ENCODE measurements at places on chromosomes 2 and 18.

GRCh38 chr18:3598581-3598980 lies 148.6 kb downstream of the TGIF1 start:
- DNase-seq, result no peak

- DNase-seq, result no peak
These were observed 4.0 kb downstream of the GKN2 start for GRCh38 chr2:68948710-68949109.

- no peak for DNase-seq
These were observed 408.7 kb downstream of the PIK3C3 start for GRCh38 chr18:42363446-42364441.

- peak; percentile 29 for DNase-seq
These were observed 162.6 kb downstream of the PDE11A start for GRCh38 chr2:177909962-177910361.

DNA sequence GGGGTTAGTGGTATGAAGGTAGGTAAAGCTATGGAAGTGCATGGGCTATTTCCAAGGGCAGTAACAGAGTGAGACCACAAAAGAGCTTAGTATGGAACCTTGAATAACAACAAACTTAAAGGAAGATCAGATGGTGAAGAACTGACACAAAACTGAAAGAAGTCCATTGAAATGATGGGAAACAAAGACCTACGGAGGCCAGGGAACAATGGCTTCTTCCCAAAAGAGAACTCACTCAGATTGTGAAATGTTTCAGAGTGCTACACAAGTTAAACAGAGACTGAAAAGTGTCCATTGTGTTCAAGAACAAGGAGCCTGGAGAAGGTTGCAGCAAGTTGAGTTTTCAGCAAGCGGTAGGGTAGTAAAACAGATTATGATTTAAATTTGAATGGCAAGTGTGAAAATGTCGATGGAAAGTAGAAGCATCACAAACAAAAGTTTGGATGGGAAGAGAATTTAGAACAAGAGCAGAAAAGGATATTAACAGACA lies 700.0 kb upstream of the NXPH2 start:
- DNase-seq, result no peak

DNA sequence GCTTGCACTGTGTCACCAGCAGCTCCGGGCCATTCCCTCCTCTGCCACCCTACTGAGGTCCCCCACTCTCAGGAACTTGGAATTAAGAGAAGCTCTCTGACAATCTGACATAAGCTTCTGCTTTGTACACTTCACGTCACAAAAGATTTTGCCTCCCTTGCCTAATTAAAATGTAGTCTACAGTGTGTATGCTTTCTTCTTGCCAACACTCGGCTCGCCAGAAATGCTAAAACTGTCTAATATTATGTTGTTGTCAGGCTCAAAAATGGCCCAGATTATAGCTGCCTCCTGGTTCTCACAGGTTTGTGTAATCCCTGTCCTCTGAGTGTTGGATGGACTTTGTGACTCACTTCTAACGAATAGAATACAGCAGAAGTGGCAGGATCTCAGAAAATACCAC lies 474.7 kb downstream of the MBD2 start:
- no peak for DNase-seq

DNA sequence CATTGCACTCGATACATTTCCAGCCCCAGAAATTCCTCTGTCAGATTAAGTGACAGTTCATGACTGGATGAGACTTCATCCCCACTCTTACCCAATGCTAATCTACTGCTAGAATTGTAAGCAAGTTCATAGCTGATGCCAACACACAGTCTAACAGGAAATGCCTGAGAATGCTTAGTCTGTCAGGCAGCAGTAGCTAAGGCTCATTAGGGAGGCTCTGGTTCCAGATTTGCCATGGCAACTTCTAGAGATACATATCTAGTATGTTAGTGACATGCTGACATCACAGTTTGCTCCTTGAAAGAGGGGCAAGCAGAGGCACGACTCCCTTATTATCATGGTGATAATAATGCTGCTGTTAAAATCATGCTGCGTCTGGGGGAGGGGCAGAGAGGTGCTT lies 198.4 kb downstream of the RBM43 start:
- DNase-seq, result peak; percentile 52

- peak; percentile 84 for DNase-seq
These were observed 138.3 kb downstream of the FAM124B start for GRCh38 chr2:224263571-224264043.

DNA sequence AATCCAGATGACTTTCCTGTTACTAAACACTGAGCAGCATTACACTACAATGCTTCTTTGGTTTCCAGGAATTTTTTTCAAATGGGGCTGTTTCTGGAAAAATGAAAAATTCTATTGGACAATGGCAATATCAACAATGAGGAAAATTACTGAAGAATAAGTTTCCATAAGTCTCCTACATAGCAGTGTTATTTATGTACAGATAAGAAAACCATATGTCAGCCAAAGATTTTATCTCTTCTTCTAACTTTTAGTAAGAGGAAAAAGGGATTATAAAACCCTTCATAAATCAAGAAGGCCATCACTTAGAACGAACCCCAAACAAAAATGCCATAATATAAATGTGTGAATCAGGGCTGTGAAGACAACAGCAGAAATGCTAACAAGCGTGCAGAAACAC lies 31.6 kb upstream of the NOSTRIN start:
- peak; percentile 84 for DNase-seq

- peak; percentile 91 for DNase-seq
These were observed 64.7 kb upstream of the TLK1 start for GRCh38 chr2:171225302-171225980.

DNA sequence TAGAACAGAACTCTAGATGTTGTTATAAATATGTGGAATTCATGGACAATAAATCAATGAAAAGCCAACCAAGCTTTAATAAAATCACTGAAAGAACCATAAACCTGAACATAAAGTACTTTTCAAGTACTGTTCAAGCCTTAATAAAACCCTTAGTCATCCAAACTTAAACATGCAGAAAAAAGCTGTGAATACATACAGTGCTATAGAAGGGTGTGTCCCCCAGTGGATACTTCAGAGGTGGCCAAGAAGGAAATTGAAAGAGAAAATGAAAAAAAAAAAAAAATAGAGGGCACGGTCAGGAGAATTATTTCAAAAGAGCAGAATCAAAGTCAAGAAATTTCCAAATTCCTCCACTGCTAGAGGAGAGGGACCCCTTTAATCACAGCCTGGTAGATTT lies 141.1 kb downstream of the SP100 start:
- DNase-seq, result no peak

GRCh38 chr2:178105566-178105965 lies 6.7 kb upstream of the RBM45 start:
- DNase-seq, result no peak

DNA sequence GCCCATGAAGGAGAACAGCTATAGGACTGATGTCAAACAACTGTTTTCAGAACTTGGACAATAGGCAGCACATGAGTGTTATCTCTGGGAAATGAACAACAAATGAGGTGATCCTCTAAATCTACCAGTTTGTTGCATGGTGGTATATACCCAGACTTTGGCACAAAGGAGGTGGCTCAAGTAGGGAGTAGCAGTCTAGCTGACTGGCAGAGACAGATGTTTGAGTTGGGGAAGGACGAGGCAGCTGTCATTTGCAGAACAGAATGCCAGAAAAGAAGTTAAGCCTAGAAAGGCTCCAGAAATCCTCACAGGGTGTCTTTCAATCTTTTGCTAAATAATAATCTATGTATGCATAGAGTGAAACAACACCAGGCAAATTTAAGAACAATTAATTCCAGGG lies 47.4 kb downstream of the RPE start:
- no peak for DNase-seq

DNA sequence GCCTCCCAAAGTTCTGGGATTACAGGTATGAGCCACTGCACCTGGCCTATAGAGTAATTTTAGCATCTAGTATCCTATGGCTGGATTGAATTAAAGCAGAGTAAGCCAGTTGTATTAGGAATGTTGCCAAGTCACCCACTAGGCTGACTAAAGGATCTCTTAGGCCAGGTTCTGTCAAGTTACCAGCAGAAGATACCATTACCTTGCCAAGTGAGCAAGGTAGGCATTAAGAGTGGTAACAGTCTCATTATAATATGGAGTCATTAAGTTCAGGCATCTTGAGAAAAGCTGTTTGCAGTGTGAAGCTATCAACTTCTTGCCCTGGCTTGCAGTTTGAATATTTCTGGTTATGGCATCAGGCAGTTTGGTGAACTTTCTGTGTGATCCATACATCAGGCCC lies 37.0 kb upstream of the MTCL1 start:
- no peak for DNase-seq

DNA sequence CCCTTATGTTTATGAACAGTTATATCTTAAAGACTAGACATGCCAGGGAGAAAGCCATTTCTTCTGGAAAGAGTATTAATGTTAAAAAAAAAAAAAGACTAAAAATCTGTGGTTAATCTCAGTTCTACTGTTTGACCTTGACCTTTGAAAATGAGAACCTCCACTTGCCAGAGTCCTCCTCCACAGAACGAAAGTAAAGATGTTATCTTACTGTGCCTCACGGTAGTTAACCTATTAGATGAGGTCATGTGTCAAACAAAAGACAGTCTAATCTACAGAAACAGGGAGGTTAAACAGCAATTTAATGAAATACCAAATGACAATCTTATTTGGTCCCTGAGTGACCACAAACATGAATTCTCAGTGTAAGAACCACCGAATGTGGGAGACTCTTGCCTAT lies 51.2 kb downstream of the SLC14A2 start:
- DNase-seq, result no peak

GRCh38 chr2:217099561-217099960 lies 239.7 kb upstream of the TNP1 start:
- no peak for DNase-seq

DNA sequence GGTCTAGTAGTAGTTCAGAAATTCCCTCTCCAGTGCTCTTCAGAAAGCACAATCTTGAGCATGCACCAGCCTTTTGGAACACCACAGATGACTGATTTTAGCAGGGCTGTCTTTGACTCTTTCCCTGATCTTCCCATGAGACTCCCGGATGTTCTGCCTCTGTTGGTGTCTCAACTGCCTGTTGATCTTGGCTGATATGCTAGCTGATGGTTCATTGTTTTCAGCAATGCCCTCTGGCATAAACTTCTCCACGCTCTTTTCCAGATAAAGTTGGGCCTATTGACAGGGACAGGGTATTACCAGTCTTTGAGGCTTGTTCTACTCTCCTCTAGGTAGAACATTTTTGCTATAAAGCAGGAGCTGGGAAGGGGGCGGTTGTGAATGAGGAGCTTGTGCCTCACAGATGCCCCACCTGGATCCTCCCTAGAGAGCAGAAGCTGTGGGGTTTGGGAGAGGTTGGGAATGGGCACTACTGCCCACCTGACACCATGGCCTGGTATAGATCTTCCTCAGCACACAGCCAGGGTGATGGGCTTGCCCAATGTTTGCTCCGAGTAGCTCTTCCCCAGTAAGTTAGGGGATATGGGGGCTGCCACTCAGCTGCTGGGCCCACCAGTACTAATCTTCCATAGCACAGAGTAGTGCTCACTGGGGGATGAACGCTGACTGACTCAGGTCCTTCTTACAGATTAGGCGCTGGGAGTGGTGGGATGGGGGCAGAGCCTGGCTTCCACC lies 111.3 kb downstream of the PTGR3 start:
- no peak for DNase-seq

GRCh38 chr2:191302459-191303139 lies 57.4 kb downstream of the MYO1B start:
- DNase-seq, result no peak

DNA sequence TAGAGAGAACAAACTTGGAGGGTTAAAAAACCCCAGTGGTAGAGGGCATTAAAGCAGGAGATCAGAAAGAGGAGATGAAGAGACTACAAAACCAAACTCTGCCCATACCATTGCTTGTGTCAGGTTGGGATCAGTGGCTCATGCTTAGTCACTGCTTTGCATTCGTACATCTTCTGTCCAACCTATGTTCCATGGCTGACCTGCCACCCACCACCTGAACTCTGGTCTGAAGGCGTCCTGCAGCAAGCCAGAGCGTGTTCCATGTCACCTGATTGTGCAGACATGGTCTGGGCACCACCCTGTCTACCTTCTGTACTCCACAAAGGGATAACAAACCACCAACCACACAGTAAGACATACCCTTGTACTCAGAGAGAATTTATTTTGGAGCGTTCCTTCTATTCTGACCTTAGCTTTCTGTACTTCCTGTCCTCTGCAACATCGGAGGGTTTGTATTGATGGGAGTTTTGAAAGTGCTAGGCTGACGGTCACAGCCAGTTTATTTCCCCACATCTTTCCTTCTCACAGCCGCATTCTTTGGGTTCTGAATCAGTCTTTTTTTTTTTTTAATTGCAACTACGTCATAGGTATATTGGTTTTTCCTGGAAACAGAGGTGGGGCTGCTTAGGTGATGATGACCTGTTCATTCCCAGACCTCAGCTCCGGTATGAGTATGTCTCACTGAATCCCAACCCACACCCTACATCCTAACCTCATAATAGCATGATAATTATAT lies 88.3 kb downstream of the SOWAHC start:
- DNase-seq, result peak; percentile 71

DNA sequence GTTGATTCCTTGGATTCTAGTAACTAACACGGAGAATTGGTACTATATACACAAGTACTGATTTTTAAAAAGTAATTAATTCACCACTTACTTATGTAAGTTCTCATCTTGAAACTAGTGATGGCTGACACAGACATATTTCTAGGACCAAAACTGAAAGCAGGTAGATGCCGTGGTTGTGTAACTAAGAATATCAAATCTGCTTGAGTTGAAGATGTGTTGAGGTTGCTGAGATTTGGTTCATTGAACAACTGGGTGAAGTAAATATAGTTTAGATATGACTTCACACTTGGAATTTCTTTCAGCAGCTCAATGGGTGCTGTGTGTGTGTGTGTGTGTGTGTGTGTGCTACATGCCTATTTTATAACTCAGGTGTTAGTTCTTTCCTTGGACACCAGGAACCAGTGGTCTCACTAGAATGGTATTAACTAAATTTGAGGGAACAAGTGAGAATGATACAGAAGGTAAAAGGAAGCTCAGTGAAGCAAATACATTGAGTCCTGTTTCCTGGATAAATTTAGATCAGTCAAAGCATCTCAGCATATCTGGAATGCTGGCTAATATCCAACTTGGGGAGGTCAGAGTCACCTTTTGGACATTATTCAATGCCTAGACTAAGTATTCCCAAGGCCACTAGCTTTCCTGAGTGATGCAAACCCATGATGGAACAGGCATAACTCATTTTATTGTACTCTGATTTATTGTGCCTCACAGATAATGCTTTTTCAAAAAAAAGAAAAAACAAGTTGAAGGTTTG lies 110.7 kb upstream of the ZEB2 start:
- peak; percentile 24 for DNase-seq

Data from amniotic epithelial cell (primary cell).